ENCODE measurements at places on chromosomes 11 and 22. TPM values are rescaled to one million over a fixed set of nuclear protein-coding genes. Genes with fewer than 3 reads are reported as not detected.

DNA sequence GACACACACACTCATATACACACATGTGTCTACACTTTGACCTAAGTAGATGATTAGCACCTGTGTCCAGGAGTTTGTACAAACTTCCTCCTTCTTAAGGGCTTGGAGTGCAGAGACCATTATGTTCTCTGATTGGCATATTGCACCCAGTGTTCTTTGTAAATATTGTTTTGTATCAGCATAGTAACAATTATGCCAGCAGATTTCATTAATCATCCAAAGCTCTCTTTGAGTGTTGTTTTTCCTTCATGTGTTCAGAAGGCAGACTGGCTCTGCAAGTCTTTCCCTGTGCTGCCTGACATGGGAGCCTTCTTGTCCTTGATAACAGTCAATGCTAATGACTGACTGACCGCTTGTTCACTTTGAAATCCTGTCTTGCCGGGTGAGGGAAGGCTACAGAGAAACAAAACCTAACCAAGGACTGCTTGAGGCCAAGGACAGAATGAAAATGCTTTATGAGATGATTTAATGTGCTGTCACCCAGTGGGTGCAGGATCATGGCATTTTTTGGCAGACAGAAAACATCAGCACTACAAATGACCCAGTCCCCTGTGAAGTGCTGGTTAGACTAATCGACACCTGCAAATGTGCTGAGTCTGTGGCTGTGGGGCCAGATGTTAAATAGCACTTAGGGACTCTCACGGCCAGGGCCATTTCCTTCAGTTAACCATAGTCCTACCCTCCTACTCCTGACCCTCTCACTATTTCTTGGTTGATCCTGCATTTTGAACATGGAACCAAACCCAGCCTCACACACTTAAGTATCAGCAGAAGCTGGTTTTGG, 6.6 kb upstream of the BARX2 start:
- DNase-seq, result no peak

KDM4D gene
- 0.97 TPM for total RNA-seq

RIMBP3B gene
- 0.32 TPM for total RNA-seq

GRCh38 chr11:74319139-74319816, 7.8 kb upstream of the P4HA3 start:
- peak; percentile 82 for DNase-seq

DNA sequence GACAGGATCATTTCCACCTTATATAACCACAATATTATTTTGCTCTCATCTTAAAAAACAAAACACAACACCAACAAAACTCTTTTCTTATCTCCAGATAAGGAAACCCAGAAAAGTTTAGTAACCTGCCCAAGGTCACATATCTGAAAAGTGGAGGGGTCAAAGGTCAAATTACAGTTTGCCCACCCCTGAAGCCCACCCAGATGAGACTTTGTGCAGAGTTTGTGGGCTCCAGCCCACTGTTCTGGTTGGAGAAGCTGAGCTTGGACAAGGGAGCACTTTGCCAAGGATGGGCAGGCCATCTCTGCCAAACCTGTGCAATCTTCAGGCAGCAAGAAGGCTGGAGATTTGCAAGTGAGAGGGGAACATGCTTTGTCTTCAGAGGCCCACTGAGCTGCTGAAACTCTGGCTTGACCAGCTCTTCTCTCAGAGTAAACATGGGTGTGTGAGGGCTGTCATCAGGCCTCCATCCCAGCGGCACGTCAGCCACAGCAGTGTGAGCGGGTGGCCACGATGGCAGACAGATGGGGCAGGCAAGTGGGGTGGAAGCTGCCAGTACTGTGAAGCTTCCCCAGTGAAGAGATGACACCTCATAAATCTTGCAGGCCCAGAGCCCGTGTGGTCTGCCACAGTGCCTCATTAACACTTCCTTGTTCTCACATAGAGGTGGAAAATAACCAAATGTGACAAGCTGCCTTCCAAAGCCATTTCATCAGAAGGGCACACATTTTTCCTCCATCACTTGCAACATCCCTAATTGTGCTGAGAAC, 111.8 kb downstream of the CCDC81 start:
- no peak for DNase-seq

GRCh38 chr11:57798905-57799559, 37.4 kb downstream of the CTNND1 start:
- DNase-seq, result peak; percentile 47

DNA sequence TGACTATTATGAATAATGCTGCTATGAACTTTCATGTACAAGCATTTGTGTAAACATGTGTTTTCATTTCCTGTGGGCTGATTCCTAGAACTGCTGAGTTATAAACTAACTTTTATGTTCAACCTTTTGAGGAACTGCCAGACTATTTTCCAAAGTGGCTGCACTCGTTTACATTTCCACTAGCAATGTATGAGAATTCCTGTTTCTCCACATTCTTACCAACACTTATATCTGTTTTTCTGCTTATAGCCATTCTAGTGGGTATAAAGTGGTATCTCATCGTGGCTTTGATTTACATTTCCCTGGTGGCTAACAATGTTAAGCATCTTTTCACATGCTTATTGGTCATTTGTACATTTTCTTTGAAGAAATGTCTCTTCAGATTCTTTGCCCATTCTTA, 35.2 kb upstream of the SCUBE2 start:
- peak; percentile 27 for DNase-seq

- DNase-seq, result peak; percentile 61
Observed at GRCh38 chr11:706957-707816, 1.2 kb downstream of the EPS8L2 start.

SIPA1 gene
- 34.5 TPM for total RNA-seq

DNA sequence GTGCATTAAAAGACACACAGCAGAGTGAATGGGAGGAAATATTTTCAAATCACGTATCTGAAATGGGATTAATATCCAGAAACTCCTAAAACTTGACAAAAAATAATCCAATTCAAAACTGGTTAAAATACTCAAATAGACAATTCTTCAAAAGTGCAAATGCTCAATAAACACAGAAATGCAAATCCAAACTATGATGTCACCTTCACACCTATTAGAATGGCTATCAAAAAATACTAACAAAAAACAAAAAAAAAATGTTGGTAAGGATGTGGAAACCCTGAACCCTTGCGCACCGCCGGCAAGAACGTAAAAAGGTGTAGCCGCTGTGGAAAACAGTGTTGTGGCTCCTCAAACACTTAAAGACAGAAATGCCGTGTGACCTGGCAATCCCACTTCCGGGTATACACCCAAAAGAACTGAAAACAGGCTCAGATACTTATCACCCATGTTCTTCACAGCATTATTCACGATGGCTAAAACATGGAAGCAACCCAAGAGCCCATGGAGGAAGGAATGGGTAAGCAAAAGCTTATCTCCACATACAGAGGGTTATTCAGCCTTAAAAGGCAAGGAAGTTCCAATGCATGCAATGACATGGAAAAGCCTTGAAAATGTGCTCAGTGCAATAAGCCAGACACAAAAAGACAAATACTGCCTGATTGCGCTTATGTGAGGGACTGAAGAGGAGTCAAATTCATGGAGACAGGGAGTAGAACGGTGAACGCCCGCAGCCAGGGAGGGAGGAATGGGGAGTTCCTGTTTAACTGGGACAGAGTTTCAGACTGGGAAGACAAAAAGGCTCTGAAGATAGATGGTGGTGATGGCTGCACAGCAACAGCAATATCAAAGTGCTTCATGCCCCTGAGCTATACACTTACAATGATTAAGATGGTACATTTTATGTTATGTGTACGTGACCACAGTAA, 19.6 kb downstream of the BRD1 start:
- peak; percentile 58 for DNase-seq

DNA sequence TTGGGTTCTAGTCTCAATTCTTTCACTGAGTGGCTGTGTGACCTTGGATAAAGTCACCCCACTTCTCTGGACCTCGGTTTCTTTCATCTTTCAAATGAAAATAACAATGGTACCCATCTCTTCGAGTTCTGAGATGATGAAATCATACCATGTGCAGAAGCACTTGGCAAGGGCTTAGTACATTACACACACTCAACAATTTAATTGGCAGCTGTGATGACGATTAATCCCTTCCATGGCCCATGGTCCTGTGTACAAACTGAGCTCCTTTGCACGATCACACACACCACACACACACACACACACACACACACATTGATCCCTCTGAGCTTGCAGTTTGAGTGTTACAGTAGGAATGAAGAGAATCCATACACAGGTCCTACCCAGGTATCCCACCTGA, 103.4 kb upstream of the ASPHD2 start:
- no peak for DNase-seq

DNA sequence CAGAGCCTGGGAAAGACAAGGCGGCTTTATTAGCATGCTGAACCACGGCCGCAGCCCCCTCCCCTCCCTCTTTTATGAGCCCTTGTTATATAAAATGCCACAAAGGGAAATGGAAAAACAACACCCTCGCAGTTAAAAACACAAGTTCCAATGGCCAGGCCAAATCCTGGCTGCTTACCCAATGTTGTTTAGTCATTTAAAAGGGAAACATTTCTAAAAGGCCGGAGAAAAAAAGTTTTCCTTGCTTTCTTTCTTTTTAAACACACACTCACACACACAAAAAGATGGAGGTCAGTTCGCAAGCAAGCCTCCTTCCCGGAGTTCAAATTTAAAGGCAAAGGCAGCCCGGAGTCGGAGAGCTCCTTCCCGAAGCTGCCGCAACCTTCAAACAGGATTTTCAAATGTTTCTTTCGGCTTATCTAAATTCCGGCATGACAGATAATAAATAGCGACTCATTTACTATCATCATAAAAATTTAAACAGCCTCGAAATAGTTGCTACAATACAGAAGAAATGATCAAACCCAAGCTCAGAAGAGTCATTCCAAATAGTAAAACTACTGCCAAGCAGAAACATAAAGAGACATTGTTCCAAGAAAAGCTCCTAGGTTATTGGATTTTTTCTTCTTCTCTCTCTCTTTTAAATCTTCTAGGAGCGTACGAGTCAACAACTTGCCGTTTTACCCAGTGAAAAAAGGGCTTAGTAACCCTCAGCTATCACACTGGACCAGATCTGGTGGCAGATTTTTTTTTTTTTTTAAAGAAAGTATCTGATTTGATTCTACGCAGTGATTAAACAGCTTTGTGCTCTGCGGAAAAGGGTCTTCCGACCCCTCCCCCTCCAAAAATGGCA, 3.5 kb downstream of the PHF21B start:
- peak; percentile 7 for DNase-seq

OR4C16 gene
- not detected for total RNA-seq

CHRM4 gene
- total RNA-seq, result not detected

DDB1 gene
- 335 TPM for total RNA-seq

Measured in fibroblast of villous mesenchyme (primary cell).